GM12878 (cell line): ENCODE measurements at places on chromosomes 6 and 20. TPM values are rescaled to one million over a fixed set of nuclear protein-coding genes. Genes with fewer than 3 reads are reported as not detected.

Gene MTG2
- 31.4 and 35.8 TPM in 2 replicates for polyA plus RNA-seq

Gene ZKSCAN4
- 4.7 and 5.1 TPM in 2 replicates for polyA plus RNA-seq

Gene RTEL1
- polyA plus RNA-seq = 13.7 and 17.0 TPM in 2 replicates

Gene SLC2A10
- not detected in 2 replicates for polyA plus RNA-seq

Gene PHACTR2
- 1.6 and 2.1 TPM in 2 replicates for polyA plus RNA-seq

Gene SOX4
- polyA plus RNA-seq = 32.3 and 32.7 TPM in 2 replicates

Gene CTSZ
- polyA plus RNA-seq = 9.3 and 11.8 TPM in 2 replicates

Gene HTR1E
- polyA plus RNA-seq = not detected in 2 replicates

Gene TCF21
- not detected in 2 replicates for polyA plus RNA-seq

Gene RWDD2A
- 2.7 and 3.1 TPM in 2 replicates for polyA plus RNA-seq

Gene GGTLC1
- polyA plus RNA-seq = not detected in 2 replicates

Gene DUSP15
- 0.33 TPM in 1 of 2 replicates, not detected in the other for polyA plus RNA-seq

Gene C20orf202
- polyA plus RNA-seq = not detected in 2 replicates

Gene PAX1
- polyA plus RNA-seq = not detected in 2 replicates

Gene ZNF512B
- polyA plus RNA-seq = 1.1 and 1.3 TPM in 2 replicates

Gene CGA
- not detected in 2 replicates for polyA plus RNA-seq

Gene CLPSL1
- polyA plus RNA-seq = not detected in 2 replicates

Gene TMX4
- 19.9 and 20.0 TPM in 2 replicates for polyA plus RNA-seq

Gene TNFAIP3
- polyA plus RNA-seq = 114 and 126 TPM in 2 replicates

Gene SUMO4
- 0.57 and 2.1 TPM in 2 replicates for polyA plus RNA-seq

Gene CSNK2A1
- polyA plus RNA-seq = 90.2 and 93.8 TPM in 2 replicates

Gene ADGRF5
- polyA plus RNA-seq = not detected in 2 replicates

Gene MYB
- polyA plus RNA-seq = 26.8 and 29.8 TPM in 2 replicates

Gene POU3F2
- not detected in 2 replicates for polyA plus RNA-seq

Gene DAAM2
- not detected in 2 replicates for polyA plus RNA-seq

Gene SIRPB2
- not detected in 2 replicates for polyA plus RNA-seq

Gene KIAA0408
- polyA plus RNA-seq = not detected in 2 replicates

Gene CLVS2
- not detected in 2 replicates for polyA plus RNA-seq

Gene TBC1D22B
- polyA plus RNA-seq = 15.2 and 17.7 TPM in 2 replicates

Gene DPPA5
- polyA plus RNA-seq = not detected in 2 replicates

Gene CST5
- polyA plus RNA-seq = not detected in 2 replicates

Gene SLC52A3
- polyA plus RNA-seq = 0.05 TPM in 1 of 2 replicates, not detected in the other

Gene SPAG4
- polyA plus RNA-seq = 1.6 and 4.0 TPM in 2 replicates

Gene THEMIS
- not detected in 2 replicates for polyA plus RNA-seq

Gene OTOR
- polyA plus RNA-seq = not detected in 2 replicates

Gene ENPP5
- not detected in 2 replicates for polyA plus RNA-seq

Gene FAXC
- 0.19 TPM in 1 of 2 replicates, not detected in the other for polyA plus RNA-seq

Gene NCOA6
- polyA plus RNA-seq = 11.3 and 14.1 TPM in 2 replicates

Gene TFB1M
- polyA plus RNA-seq = 45.2 and 46.4 TPM in 2 replicates

Gene CD2AP
- polyA plus RNA-seq = 17.4 and 18.6 TPM in 2 replicates

Gene CYP39A1
- not detected in 2 replicates for polyA plus RNA-seq

Gene GMPR
- polyA plus RNA-seq = 0.24 and 0.31 TPM in 2 replicates
